Bronchial epithelial cell (primary cell): ENCODE measurements at places on chromosomes 1 and 21.

DNA sequence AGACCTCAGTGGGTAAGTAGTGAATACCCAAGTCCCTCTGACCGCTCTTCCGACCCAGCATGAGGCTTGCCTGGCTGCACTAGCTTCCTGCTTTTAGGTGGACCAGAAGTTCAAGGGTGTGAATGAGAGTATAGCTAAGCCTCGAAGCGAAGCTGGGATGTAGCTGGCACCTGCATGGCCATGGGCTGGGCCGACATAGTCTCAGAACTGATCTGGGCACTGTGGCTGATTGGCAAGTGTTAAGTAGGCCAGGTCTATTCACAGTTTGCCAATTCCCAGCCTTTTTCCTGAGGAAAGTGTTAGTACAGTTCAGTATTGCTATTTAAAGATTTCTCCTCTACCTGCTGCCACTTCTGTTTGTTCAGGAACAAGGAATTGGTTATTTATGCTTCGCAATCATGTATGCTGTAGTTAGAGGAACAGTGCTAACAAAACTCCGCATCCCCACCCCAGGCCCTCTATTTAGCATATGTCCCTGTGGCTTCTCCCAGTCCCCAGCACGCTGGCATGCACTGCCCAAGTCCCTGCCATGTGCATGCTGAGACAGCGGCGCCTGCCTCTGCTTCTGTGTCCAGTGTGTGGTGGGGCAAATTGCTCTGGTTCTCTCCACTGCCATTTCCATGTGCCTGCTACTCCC lies 16.3 kb downstream of the SPATA46 start:
- DNase-seq = no peak

DNA sequence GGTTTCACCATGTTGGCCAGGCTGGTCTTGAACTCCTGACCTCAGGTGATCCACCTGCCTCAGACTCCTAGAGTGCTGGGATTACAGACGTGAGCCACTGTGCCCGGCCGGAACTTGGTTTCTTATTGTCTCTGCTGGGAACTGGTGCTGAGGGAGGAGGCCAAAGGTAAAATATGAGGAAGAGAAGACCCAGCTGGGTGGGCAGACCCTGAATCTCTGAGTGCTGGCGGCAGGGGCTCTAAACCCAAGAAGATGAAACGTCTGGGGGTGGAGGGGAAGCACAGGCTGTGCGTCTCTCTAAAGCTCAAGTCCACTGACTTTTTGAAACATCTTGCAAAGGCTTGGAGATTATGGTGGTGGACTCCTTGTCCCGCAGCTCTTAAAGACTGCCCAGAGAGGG lies 82.0 kb upstream of the TLR5 start:
- DNase-seq = no peak

DNA sequence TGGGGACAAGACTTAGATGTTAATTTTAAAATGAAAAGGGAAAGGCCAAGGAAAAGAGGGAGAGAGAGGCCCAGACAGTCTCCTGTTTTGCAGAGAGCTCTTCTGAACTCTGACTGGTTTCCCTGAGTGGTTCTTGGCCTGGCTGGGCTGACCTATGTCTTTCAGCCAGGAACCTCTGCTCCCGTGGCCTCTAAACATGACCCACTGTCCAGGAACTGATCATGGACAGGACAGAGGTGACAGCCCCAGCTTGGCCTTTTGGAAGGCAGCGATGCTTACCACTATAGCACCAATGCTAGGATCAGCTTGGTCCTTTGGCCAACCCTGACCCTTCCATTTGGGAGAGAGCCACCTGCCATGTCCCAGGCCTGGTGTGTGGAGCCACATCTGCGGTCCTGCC lies 55.2 kb downstream of the PRDM16 start:
- no peak for DNase-seq

DNA sequence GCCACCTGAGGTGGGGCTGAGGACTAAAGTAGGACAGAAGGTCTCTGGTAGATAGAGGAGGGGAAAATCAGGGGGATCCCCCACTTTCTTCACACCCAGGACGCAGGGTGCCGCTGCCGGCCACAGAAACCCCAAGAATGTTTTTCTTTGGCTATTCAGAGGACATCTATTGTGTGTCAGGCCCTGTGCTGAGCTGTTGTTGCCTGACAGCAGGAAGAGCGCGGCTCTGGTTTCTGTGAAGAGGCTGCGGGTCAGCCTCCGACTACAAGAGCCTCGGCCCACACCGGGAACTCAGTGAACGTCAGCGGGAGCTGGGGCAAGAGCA lies 407 bp upstream of the PIGV start:
- peak; percentile 51 for DNase-seq

GRCh38 chr1:230407351-230407750 lies 18.8 kb downstream of the PGBD5 start:
- DNase-seq = no peak

DNA sequence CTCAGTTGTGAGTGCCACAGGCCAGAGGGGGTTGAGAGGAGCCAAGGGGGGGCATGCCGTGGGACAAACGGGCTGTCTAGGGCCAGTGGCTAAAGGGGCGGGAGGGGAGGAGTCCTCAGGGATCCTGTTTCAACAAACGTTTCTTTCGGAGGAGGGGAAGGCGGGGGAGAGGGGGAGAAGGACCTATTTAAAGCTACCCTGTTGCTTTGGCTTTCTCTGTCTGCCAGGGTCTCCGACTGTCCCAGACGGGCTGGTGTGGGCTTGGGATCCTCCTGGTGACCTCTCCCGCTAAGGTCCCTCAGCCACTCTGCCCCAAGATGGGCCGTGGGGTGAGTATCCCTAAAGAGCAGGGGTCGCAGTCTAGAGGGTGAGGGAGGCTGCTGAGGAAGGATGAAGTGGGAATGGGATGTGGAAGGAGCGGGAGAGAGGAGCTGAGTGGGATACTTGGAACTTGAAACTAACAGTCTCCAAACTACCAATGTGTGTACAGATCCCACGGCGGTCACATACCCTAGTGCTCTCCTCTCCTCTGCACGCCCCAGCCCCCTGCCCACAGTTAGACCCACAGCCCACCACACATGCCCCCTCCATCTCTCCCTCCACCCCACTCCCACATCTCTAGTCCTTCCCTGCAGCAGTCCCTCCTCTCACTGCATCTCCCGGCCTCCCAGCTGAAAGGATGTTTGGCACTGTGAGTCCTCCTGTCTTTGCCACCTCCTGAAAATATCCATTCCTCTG lies at the start of gene ATP1A2:
Gene ATP1A2 (plus strand): TSS at position 215 of the 738 bp plus-strand sequence. CDS start 103 bp downstream, at position 318.
- DNase-seq = no peak

DNA sequence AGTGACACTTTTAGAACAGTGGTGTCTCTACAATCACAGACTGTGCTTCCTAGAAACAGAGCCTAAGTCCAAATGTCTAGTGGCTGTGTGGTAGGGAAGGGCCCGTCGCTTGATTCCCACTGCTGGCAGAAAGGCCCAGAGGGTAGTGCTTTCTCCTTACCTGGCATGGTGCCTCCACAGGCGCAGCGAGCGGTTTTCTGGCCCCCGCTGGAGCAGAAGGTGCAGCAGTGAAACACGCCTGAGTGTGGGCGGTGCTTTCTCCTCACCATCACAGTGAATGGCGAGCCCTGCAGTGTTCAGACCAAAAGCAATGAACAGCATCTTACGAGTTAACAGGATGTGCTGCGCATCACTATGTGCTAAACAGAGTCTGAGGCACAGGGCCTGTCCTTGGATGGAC lies 8.3 kb downstream of the TRIM45 start:
- no peak for DNase-seq

GRCh38 chr21:29633756-29634155 lies 306.0 kb downstream of the GRIK1 start:
- DNase-seq = no peak

GRCh38 chr1:234928642-234929041 lies 200.0 kb downstream of the TOMM20 start:
- no peak for DNase-seq

DNA sequence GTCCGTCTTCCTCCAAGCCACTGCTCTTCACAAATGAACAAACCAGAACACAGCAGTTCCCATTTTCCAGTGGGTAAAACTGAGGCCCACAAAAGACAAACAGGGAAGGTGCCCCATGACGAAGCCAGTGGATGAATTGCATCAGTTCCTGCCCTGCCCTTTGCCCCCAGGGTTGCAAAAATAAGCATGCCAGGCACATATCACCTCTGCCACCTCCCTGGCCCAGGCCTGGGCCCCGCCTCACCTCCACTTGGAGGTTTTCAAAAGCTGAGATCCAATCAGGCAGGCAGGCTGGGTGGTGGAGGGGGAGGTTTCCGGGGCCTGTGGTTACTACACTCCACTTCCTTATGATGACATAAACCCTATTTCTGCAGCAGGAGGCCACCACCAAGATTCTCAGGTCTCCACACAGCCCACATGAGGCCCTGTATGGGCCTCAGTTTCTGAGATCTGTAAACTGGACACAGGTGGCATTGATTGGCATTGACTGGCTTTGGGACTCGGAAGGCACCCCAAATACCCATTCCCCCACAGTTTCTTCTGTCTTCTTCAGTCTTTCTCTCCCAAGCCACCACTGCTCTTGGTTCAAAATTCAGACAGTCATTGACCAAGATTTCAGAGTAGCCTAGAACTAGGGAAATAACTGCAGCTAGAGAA lies 4.1 kb downstream of the KIF21B start:
- peak; percentile 77 for DNase-seq

DNA sequence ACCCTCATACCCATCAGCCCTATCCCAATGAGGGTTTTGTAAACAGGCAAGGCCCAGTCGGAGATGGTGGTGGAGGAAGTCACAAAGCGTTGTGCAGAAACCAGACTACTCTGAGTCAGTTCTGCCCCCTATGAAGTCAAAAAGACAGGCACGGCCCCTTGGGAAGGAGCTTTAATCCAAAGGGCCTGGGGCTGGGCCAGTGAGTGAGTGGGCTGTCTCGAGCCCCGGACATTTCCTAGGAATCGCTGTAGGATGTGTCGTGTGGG lies 442 bp upstream of the AHCYL1 start:
- DNase-seq = no peak

DNA sequence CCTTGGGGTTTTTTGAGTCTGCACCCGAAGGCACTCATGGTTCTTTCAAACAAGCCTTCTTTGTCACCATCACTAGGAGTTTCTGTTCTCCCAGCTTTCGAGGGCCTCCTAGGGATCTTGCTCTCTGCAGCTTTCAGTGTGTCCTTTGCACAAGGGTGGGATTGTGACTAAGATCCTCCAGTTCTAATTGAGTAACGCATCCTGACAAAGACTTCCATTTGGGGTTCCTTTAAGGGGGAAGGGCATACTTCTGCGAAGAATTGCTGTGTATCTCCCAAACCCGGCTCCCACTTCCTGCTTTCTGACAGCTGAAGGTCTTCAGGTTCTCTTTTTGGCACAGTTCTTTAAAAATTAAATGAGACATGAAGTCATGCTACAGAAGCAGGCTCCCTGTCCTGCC lies 139.4 kb downstream of the EDEM3 start:
- no peak for DNase-seq

- no peak for DNase-seq
Measured at GRCh38 chr1:204465546-204466415, 28.8 kb downstream of the PIK3C2B start.

- no peak for DNase-seq
Measured at GRCh38 chr1:28974432-28974831, 60.1 kb downstream of the EPB41 start.

DNA sequence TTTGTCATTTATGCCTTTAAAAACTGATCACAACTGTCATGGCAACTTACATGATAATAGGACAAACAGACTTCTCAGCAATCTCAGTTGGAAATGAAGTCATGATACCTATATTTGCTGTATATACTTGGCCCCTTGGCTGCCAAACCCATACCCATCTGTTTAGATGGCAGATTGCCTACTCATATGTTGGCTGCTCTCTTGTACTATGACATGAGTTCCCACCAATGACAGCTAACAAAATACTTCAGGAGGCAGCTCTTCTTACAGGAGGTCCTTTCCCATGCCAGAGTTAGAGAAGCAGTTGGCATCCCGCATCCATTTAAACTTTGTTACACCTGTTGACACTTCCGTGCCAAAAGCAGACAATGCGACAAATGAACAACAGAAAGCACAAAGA lies 603.1 kb upstream of the ADGRL2 start:
- DNase-seq = no peak

- DNase-seq = peak; percentile 58
Measured at GRCh38 chr1:10211805-10212410, 1.5 kb downstream of the KIF1B start.

DNA sequence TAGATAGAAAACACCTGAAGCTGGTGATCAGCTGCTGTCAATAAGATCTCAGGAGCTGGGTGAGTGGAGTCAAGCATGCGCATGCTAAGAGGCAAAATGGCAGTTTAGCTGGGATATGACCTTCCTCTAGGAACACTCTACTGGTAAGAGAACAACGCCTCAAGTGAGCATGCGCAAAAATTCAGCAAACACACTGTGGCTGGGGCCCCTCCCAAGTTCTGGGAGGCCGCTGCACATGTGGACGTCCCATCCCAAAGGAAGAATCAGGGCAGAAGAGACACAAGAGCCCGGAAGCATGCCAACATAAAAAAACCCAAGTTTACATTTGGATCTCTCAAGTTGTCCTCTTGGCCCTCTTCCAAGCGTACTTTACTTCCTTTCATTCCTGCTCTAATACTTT lies 126.3 kb upstream of the F3 start:
- no peak for DNase-seq

GRCh38 chr1:5620997-5621396 lies 371.2 kb downstream of the NPHP4 start:
- DNase-seq = no peak

DNA sequence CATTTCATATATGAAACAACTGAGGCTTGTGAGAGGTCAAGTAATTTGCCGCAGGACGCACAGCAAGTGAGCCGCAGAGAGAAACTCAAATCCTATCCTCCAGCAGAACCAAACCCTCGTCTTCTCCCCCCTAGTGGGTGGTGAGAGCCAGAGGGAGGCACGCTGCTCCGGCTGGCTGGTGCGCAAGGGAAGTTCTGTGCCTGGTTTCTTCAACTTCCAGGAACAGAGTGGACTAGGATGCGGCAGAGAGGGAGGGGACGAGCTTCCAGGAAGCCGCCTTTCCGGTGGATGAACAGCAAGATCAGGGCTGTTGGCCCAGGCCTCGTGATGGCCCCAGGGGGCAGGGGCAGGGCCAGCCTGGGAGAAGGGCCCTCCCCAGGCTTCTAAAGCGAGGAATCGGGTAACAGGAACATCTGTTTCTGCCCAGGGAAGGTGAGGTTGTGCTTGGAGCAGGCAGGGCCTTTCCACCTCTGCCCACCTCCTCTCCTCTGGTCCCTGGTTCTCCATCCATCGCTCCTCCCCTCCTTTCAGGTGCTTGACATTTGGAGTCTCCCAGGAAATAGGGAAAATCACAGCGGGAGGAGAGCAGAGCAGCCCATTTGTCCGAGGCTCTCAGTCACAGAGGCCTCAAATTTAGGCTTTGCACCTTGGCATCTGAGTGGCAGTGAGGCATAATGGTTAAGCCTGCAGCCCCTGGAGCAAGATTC lies 16.8 kb upstream of the PDIK1L start:
- no peak for DNase-seq

GRCh38 chr1:41286992-41287391 lies 44.9 kb upstream of the SCMH1 start:
- DNase-seq = no peak

GRCh38 chr1:115284209-115284608 lies 53.8 kb downstream of the NGF start:
- no peak for DNase-seq

GRCh38 chr1:20753589-20753988 lies 21.1 kb upstream of the SH2D5 start:
- peak; percentile 26 for DNase-seq

GRCh38 chr1:196407358-196408051 lies 200.7 kb downstream of the KCNT2 start:
- no peak for DNase-seq

GRCh38 chr1:213103377-213104306 lies 52.6 kb downstream of the RPS6KC1 start:
- DNase-seq = no peak

- DNase-seq = no peak
Measured at GRCh38 chr21:43815107-43815613, 25.8 kb downstream of the RRP1 start.

- DNase-seq = peak; percentile 99
Measured at GRCh38 chr1:27522432-27523336, 32.7 kb upstream of the WASF2 start.

GRCh38 chr1:111911061-111911460 lies 78.4 kb downstream of the KCND3 start:
- DNase-seq = no peak
